Liver (tissue), 10 donors: ENCODE measurements at places on chromosomes 7 and 10.

DNA sequence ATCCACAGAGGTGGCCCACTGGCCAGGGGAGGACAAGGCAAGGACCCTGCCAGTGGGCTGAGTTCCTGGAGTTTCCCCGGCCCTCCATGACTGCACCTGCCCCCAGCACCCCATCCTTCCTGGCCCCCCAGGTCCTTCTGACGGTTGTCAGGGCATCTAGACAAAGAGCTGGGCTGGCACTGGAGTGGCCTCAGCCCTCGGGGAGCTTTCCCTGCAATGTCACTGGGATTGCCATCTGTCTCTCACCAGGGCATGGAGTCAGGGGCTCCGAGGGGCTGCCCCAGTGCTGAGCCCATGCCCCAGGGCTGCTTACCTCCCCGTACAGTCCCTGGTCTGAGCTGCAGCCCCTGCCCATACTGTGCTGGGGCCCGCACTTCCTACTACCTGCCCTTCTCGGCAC, 446.5 kb upstream of the MKI67 start:
- no peaks in the 10 kb centered on the region for H3K27me3 ChIP-seq
- no peaks in the 10 kb centered on the region for H3K36me3 ChIP-seq
- no peak overlapping the region for H3K4me3 ChIP-seq
- no peaks in the 10 kb centered on the region for H3K4me1 ChIP-seq
- no peak for DNase-seq

- H3K27me3 ChIP-seq, result no peaks in the 10 kb centered on the region
- H3K27ac ChIP-seq, result no peak overlapping the region
- H3K36me3 ChIP-seq, result no peaks in the 10 kb centered on the region
- peaks cover 10% of the 10 kb centered on the region for H3K4me1 ChIP-seq
- DNase-seq, result no peak
Observed at GRCh38 chr7:149717481-149717880, 55.9 kb downstream of the ZNF467 start.

DNA sequence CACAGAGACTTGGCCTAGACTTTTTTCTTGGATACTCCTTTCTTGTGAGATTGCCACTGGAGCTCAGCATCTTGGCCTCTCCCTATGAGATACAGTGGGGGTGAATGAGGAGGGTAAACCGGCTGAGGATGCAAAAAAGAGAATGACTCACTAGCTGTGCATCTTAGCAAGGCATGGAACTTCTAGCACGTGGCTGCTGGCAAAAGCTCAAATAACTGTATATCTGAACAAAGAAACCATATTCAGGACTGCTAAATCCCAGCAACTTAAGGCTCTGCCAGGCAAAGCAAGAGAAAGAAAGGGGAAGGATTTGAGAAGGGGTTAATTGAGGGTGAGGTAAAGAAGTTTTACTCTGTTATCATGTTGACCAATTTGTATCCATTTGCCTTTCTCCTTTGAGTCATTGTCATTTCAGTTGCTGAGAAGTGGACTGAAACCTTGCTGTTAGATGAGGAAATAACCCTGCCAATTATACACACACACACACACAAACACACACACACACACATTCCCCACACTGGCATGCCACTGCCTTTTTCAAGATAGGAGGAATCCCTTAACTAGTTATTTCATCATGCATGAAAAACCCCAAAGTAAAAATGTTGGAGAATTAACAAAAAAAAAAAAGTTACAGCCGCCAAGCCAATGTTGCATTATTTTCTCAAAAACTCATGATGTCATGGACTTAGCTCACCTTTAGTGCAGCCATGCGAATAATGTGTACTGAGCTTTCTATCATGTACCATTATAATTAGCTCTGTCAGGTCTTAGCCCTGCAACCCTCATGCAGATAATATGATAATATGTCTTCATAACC, 997.3 kb downstream of the LRMDA start:
- H3K27ac ChIP-seq, result no peak overlapping the region
- H3K4me3 ChIP-seq, result no peak overlapping the region
- H3K4me1 ChIP-seq, result no peaks in the 10 kb centered on the region
- DNase-seq, result no peak
- no peaks in the 10 kb centered on the region for H3K36me3 ChIP-seq

- H3K27me3 ChIP-seq, result no peaks in the 10 kb centered on the region
- H3K27ac ChIP-seq, result no peak overlapping the region
- H3K4me3 ChIP-seq, result no peak overlapping the region
- no peaks in the 10 kb centered on the region for H3K4me1 ChIP-seq
- H3K36me3 ChIP-seq, result no peaks in the 10 kb centered on the region
Observed at GRCh38 chr10:8365935-8366911, 311.7 kb downstream of the GATA3 start.

GRCh38 chr7:71770269-71770907, 638.4 kb downstream of the GALNT17 start:
- no peaks in the 10 kb centered on the region for H3K4me1 ChIP-seq
- no peak for DNase-seq
- H3K27me3 ChIP-seq, result no peaks in the 10 kb centered on the region
- H3K36me3 ChIP-seq, result no peaks in the 10 kb centered on the region
- no peak overlapping the region for H3K4me3 ChIP-seq
- no peak overlapping the region for H3K27ac ChIP-seq

DNA sequence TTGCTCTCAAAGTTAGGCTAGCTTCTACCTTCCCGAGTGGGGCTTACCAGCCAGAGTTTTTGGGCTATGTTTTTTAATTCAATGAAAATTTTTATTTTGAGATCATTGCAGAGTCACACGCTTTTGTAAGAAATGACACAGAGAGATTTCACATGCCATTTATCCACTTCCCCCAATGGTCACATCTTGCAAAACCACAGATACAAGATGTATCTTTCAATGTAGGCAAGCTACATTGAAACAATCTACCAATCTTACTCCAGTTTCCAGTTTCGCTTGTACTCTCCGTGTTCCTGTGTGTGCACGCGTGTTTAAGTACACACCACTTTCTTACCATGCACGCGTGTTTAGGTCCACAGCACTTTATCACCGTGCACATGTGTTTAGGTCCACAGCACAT, 89.4 kb upstream of the LEP start:
- H3K27ac ChIP-seq, result no peak overlapping the region
- no peaks in the 10 kb centered on the region for H3K4me1 ChIP-seq
- no peaks in the 10 kb centered on the region for H3K36me3 ChIP-seq
- no peak overlapping the region for H3K4me3 ChIP-seq
